Muscle of leg (tissue), 16 donors: ENCODE measurements at places on chromosomes 1 and 21.
A peak's percentile ranks its signal among the peaks of the same experiment; 100 is the strongest.

- peak; percentile 12 for DNase-seq
Observed at GRCh38 chr1:43731867-43732531, 24.7 kb downstream of the ST3GAL3 start.

GRCh38 chr1:240109130-240109529 lies 17.4 kb downstream of the FMN2 start:
- no peak for DNase-seq

DNA sequence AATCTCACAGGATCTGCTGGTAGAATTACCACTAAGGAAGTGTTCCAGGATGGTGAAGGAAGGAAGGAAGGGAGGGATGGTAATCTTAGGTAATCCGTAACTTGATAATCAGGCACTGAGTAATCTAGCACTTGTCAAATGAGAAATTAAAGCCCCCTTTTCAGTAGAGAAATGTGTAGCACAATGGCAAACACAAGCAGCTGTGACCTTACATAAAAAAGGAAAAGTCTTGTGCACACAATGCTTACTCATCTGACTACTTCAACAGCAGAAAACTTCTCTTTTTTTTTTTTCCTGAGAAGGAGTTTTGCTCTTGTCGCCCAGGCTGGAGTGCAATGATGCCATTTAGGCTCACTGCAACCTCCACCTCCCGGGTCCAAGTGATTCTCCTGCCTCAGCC lies 6.1 kb downstream of the NUP210L start:
- peak; percentile 14 for DNase-seq

GRCh38 chr1:167862432-167863076 lies 51.4 kb downstream of the ADCY10 start:
- DNase-seq = no peak

DNA sequence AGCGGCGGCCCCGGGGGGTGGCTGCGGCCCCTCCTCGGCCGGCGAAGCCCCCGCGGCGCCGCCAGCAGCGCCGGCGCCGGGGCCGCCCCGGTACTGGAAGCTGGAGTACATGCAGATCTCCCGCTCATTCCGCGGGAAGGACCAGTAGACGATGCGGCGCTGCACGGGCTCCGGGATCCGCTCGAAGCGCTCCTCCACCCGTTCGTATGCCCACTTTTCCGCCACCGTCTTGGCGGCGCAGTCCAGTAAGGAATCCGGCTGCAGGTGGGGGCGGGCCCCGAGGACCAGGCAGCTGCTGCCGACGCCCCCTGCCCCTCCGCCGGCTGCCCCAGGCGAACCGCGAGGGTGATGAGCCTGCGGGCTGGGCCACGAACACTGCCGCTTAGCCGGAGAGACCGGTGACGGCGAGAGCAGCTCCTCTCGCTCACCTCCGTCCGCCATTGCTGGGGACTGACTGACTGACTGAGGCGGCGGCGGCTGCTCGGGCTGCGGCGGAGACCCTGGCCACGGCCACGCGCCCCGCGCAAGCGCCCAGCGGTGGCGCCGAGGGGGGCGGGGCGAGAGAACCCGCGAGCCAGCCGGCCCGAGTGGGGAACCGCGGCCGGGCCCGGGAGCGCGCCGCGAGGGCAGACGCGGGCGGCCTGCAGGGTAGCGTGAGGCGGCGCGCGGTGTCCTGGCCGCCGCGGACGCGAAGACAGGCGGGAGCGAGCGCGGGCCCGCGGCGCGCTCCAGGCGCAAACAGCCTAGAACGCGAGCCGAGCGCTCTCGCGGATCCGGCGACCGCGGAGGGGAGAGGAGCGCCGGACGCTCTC lies at the start of gene ZSWIM5:
TSS of gene ZSWIM5 (minus strand) at position 696 of the 812 bp plus-strand sequence. CDS start at position 441, 255 bp downstream.
- DNase-seq = peak; percentile 79
